Activated CD8-positive, alpha-beta memory T cell treated with anti-CD3 and anti-CD28 coated beads for 24 hours (primary cell): ENCODE measurements at places on chromosomes 2 and 18.

- no peak for DNase-seq
Observed at GRCh38 chr18:26456070-26456491, 92.3 kb downstream of the KCTD1 start.

GRCh38 chr2:179613701-179614100 lies 247.7 kb downstream of the ZNF385B start:
- no peak for DNase-seq

- no peak for DNase-seq
Observed at GRCh38 chr2:146312899-146313298, 1531.9 kb upstream of the ACVR2A start.

DNA sequence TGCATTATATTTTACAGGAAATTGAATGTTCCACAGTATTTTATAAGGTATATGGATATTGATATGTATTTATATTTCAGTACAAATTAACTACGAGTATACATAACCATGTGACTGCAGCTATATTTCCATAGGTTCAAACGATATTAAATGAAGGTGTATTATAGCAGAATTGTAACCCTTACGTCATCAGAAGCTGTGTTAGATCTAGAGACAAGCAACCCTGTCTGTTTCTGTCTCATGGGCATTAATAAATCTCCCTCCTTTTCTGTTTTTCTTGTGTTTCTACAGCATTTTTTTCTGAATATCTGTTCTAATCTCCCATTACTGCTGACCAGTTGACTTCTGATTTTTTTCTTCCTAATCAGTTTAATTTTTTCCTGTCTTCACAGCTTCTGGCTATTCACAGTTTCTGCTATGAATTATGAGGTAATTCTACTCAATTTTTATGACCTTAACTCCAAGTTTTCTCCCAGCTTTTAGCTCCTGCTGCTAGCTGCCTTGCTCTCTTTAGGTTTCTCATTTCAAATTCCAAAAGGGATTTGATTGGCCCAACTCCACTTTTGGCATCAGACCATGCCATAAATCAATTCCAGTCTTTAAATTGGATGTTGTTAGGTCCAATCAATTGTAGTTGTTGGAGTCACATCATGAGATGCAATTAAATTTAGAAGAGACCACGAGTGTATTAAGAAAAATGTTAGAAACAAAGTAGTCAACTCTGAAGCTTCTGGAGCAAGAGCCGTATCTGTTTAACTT lies 277.5 kb upstream of the ZSWIM2 start:
- no peak for DNase-seq

GRCh38 chr2:235826826-235827225 lies 333.0 kb downstream of the AGAP1 start:
- no peak for DNase-seq

GRCh38 chr2:47072728-47073191 lies 82.3 kb downstream of the STPG4 start:
- DNase-seq = no peak

DNA sequence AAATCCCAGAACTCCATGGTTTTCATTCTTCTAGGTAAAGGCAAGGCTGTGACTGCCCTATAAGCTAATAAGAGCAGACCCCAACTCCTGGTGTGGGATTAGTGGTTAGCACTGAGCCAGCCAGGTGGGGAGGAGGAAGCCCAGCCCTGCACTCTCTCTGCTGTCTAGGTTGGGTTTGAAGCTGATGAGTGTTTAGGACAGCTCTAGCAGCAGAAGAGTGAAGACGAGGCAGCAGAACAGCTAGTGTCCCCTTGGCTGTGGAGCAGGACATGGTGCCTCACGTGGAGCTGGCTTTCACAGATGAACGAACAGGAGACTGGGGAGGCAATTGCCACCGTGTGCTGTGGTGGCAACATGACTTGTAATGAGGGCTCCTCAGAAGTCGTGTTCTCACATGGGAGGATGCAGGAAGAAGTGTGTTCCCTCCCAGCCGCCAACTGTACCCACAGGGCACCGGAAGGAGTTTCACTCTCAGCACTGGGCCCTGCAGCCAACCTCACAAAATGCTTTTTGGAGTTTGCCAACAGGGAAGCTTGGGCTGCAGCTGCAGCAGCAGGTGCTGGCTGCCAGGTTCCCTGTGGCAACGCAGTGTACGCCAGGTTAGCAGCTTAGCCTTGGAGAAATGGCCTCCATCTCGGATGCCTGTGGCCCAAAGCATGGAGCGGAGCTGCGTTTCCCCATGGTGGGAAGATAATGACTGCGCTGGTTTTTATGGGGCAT lies 328.2 kb downstream of the SETBP1 start:
- no peak for DNase-seq

GRCh38 chr2:8661736-8662135 lies 20.1 kb upstream of the ID2 start:
- DNase-seq = no peak

- no peak for DNase-seq
Observed at GRCh38 chr18:37527395-37527794, 38.2 kb downstream of the CELF4 start.

- no peak for DNase-seq
Observed at GRCh38 chr2:23601301-23601965, 216.5 kb downstream of the KLHL29 start.

DNA sequence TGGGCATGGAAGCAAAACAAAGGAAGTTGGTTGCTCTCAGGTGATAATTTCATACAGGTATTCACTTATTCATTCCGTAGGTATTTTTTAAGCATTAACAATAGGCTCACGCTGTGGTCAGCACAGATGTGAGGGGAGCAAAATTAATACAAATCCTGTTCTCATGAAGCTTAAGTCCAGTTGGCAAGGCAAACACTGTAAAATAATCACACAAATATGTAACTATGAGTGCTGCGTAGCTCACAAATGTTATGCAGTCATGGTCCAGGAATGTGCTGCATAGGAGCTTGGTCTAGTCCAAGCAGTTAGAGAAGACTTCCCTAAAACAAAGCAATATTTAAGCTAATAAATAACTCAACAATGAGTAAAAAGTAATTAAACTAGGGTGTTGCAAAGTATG lies 23.9 kb downstream of the SP5 start:
- DNase-seq = no peak

GRCh38 chr18:58005885-58006523 lies 38.0 kb upstream of the NEDD4L start:
- DNase-seq = no peak

- DNase-seq = no peak
Observed at GRCh38 chr2:230155359-230155758, 64.4 kb downstream of the SP110 start.

DNA sequence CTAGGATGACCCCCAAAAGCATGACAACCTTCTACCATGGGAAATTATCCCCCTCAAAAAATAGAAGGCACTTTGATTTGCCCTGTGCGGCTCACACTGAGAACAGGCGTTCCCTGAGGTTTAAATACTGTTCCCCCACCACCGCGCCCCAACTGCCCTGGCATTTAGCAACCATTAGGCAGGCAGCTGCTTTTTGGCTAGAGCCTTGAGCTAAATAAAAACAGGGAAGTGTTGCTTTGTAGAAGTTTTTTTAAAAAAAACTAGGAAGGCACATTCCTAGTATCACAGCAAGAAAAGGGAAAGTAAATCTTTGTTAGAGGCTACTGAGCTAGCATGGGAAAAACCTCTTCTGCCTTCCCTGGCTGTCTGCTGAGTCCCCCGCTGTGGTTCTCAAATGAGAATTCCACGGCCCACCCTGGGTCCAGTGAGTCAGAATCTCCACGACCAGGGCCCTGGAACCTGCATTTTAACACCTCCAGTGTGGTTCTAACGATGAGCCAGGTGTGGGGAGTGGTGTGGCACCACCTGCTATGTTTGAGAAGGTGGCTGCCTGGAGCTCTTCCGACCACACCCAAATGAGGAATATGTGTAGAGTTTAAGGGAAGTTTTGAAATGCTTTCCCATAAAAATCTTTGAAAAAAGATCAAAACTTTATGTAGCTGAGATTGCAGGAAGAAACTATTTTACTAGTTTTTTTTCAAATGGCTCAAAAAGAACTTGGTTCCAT lies 66.4 kb downstream of the VIT start:
- DNase-seq = no peak

- no peak for DNase-seq
Observed at GRCh38 chr2:168475636-168476035, 19.6 kb downstream of the CERS6 start.

DNA sequence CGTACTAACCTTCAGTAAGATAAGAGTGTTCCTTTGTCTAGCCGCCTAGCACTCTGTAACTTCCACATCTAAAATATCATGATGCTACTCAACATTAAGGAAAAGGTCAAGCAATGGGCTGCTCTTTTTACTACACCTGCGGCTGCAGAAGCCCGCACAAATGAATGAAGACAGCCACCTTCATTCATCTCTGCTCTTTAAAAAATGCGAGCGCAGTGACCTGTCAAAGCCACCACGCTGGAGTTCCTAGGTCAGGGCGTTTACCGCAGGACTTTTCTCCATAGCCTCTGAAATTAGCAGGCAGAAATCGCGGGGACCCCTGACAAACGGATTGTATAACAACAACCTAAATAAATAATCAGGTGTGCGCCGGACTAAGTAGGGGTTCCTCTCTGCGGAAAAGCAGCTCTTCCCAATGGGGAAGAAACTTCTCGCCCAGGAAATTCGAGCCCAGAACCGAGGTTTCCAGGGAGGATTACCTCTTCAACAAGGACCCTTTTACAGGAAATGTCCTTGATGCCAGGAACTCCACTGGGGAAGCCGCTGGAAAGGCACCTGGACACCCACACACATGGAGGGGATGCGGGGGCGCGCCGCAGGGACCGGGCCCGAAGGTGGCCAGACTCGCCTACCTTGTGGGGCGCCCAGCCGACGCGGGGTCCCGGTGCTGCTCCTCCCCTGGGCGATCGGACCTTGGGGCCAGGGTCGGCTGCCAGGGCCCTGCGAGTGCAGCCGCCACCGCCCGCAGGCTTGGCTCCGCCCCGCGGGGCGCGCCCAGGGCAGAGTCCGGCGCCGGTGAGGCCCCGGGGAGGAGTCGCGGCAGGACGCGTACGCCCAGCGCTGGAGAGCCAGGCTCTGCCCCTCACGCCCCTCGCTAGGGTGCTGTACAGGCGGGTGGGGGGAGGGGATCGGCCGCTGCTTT lies at the start of gene CCDC68:
Gene CCDC68, minus strand, starts transcription at position 758 of the 922 bp plus-strand sequence. CDS start 16,670 bp downstream, outside the sequence.
- DNase-seq = no peak

GRCh38 chr18:35463827-35464226 lies 33.9 kb downstream of the INO80C start:
- DNase-seq = no peak

DNA sequence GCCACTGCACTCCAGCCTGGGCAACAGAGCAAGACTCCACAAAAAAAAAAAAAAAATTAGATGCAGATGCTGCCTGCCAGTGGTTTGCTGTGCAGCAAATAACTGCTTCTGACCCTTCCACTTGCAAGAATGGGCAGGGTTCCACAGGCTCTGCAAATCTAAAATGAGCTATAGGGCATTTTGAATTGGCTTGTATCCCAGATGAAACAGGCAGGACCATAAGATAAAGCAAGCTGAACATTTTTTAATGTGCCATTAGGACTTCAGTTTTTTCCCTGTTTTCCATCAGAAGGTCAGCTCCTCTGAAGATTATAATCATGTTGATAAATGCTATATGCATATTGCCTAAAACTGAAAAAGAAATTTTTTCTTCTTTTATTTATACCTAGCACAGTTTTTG lies 15.7 kb upstream of the FZD7 start:
- DNase-seq = no peak

DNA sequence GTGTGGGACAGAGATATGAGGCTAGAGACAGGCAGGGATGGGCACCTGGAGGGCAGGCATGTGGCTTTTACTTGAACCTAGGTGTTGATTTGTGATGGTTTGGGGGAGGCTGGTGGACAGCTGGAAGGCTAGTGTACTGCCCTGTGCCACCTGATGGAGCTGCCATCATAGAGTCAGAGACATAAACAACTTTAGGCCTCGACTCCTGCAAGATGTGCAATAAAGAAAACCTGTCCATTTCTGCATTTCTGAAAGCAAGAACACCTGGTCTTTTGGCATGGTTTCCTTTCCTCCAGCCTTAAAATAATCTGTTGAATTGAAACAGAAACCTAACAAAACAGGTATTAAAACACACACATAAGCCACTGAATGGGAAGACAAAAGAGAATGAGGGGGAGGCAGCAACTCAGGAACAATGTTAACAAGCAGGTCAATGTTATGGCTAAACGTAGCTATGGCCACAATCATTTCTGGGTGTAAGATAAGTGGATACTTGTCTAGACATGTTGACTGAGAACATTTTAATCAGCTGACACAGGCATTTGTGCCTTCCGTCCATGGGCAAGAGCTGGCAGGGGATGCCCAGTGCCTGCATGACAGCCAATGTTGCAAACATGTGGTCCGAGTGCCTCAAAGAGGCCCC lies 87.8 kb downstream of the KCTD1 start:
- no peak for DNase-seq

DNA sequence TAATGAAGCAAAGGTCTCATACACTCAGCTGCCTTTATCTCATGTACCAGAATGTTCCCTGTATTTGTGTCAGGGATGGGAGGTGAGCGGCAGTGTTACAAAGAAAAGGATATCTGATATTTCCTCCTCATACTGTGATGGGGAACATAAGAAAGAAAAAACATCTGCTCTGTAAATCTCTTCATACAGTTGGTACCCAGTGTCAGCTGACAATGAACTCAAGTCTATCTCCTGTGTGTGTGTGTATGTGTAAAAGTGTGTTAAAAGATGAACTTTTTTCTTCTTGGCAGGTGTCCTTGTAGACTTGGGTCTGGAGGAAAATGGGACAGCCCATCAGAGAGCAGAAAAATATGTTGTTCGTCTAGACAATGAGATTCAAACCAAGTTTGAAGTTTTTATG lies 127.8 kb downstream of the ESCO1 start:
- DNase-seq = no peak

- no peak for DNase-seq
Observed at GRCh38 chr2:16395601-16396000, 270.0 kb downstream of the CYRIA start.

GRCh38 chr2:204313256-204313655 lies 232.0 kb upstream of the PARD3B start:
- DNase-seq = no peak

- no peak for DNase-seq
Observed at GRCh38 chr2:34652636-34653035, 1053.5 kb upstream of the FAM98A start.

- no peak for DNase-seq
Observed at GRCh38 chr2:120354467-120354866, 8.5 kb downstream of the INHBB start.

GRCh38 chr18:26286008-26286407 lies 59.8 kb downstream of the TAF4B start:
- DNase-seq = no peak

GRCh38 chr2:170502361-170503130 lies 212.6 kb upstream of the SP5 start:
- no peak for DNase-seq

GRCh38 chr2:218027426-218028188 lies 24.8 kb upstream of the TNS1 start:
- DNase-seq = peak; percentile 53

DNA sequence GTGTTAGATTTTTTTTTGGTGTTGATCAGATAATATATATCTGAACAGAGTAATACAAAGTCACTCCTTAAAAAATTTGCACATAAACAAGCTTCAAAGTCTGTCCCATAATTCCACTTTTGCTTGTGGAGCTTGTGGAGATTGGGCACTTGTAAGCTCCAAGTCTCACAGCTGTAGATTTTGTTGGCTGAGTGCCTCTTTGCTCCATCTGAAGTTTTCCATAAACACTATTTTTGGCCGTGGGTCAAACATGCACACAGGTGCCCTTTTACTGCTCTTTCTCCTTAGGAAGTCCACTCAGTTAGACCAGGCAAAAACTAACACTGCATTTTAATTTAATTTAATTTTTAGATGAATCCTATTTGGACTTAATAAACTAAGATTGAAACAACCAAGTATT lies 3.6 kb upstream of the KCNJ13 start:
- no peak for DNase-seq
